ENCODE measurements at places on chromosomes 11 and 22. TPM values are rescaled to one million over a fixed set of nuclear protein-coding genes. Genes with fewer than 3 reads are reported as not detected.

ANKK1 gene
- 0.23 TPM for total RNA-seq

CD44 gene
- total RNA-seq, result 428 TPM

GRCh38 chr11:75301601-75302345 lies 49.7 kb downstream of the ARRB1 start:
- DNase-seq, result no peak

SMPD1 gene
- 16.9 TPM for total RNA-seq

GRCh38 chr11:3994030-3994640 lies 100.5 kb upstream of the RRM1 start:
- DNase-seq, result no peak

GSTP1 gene
- total RNA-seq, result 465 TPM

DNA sequence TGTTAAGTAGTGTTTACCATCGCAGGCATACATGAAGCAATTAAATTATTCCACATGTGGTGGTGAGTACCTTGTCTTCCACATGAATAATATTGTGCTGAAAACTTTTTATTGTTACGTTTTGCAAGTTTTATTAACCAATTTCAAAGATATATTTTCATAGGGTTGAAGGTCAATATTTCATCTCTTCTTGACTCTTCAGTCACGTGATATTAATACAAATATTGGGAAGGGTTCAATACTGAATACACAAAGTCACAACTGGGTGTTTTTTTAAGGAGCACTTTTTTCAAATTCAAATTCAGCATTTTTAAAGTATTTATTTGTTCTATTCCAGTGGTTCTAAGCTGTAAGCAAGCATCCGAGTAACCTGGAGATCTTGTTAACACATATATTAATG lies 348.9 kb downstream of the LRRC4C start:
- no peak for DNase-seq

RASSF10 gene
- total RNA-seq, result not detected

GRCh38 chr11:102986815-102987214 lies 31.3 kb upstream of the MMP13 start:
- DNase-seq, result no peak

DNA sequence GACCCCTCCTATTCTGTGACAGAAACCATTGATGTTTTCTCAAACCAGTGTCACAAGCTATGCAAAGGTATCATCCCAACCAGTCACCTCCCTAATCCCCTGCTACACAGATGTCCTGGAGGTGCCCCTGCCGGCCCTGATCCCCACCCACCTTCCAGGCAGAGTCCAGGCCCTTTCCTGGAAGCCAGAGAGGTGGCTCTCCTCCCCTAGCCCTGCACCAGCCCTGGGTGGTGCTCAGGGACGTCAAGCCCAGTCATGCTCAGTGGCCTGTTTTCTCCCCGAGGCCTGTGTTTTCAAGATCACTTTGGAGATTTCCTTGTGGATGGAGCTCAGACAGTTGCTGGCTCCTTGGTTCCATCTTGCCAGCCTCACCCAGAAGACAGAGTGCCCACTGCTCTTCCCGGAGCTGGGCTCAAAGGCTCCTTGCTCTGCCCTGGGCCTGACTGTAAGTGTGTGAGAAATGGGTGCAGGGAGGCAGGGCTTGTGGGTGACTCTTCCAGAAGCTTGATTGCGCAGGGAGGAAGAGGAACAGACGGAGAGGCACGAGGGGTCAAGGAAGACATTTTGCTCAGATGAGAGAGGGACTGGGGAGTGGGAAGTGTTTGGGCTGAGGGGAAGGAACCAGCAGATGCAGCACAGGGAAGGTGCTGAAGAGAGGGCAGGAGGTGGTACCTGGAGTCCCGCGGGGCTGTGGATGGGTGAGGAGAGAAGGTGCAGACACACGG lies 11.3 kb downstream of the P2RY6 start:
- no peak for DNase-seq

DNA sequence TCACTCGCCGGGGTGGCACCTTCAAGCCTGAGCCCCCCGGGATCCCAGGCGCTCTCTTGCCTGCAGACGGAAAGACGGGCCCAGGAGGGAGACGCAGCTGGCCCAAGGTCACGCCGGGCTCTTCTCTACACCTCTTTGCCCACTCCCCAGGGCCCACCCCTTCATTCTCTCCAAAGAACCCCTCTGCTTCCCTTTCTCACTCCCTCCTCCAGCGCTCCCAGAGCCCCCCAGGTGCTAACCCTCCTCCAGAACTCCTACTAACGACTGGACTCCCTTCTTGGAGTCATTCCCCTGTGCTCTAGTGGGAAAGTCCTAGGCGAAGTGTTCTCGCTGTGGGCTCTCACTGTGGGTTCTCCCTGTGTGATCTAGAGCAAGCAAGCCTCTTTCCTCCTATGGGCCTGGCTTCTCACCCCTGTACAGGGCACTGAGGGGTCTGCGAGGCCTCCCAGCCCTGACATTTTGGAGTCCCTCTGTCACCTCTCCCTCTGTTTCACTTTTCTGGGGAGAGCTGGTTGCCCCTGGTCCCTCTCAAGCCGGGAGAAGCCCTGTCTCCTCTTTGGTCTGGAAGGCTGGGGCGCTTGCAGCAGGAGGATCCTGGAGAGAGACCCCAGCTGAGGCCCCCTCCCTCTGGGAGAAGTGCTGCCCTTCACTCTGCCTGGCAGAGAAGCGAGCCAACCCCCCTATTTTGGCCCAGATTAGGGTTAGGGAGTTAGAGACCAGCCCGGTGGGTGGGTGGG lies 858 bp downstream of the OAF start:
- DNase-seq, result no peak

DNA sequence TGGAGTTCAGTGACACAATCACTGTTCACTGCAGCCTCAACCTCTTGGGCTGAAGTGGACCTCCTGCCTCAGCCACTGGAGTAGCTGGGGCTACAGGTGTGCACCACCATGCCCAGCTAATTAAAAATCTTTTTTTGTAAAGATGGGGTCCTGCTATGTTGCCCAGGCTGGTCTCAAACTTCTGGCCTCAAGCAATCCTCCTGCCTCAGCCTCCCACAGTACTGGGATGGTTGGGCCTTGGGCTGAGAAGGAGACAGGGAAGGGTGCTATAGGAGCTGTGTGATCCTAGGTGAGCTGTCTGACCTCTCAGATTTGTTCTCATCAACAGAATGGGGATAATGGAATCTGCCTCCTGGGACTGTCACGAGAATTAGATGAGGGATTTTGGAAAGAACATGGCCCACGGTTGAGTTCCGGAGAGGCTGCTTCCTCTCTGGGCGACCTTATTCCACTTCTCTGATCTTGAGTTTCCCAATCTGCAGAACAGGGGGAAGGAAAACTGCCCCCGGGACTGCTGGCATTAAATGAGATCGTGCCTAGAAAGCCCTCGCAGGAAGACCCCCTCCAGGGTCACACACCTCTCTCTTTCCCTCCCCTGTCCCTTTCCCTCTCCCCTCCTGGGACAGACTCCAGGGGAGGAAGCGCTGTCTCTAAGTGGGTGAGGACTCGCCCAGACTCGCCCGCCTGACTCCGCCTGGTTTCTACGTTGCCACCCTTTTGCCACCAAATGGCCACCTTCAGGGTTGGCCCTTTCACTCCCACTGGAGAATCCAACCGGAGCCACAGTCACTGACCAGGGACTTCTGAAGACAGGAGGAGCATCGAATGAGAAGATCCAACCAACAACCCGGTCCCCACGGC lies 50.1 kb downstream of the MCM5 start:
- DNase-seq, result no peak
